ENCODE measurements at places on chromosomes 3 and 15. TPM values are rescaled to one million over a fixed set of nuclear protein-coding genes. Genes with fewer than 3 reads are reported as not detected.

Gene PSMD2
- 241 TPM for polyA plus RNA-seq

Gene ACSBG1
- polyA plus RNA-seq: 0.47 TPM

Gene MYRIP
- not detected for polyA plus RNA-seq

Gene GOLGA6L4
- polyA plus RNA-seq: 3.3 TPM
